ENCODE measurements at places on chromosomes 4 and X.
A peak's percentile ranks its signal among the peaks of the same experiment; 100 is the strongest.

GRCh38 chr4:8260656-8261111 is 8.9 kb upstream of the HTRA3 start:
- DNase-seq, result no peak

- DNase-seq, result no peak
Observed at GRCh38 chr4:8532245-8532781, 47.9 kb upstream of the GPR78 start.

GRCh38 chrX:11781133-11781532 is 23.1 kb downstream of the MSL3 start:
- DNase-seq, result no peak

- no peak for DNase-seq
Observed at GRCh38 chr4:26217961-26218676, 102.7 kb upstream of the RBPJ start.

DNA sequence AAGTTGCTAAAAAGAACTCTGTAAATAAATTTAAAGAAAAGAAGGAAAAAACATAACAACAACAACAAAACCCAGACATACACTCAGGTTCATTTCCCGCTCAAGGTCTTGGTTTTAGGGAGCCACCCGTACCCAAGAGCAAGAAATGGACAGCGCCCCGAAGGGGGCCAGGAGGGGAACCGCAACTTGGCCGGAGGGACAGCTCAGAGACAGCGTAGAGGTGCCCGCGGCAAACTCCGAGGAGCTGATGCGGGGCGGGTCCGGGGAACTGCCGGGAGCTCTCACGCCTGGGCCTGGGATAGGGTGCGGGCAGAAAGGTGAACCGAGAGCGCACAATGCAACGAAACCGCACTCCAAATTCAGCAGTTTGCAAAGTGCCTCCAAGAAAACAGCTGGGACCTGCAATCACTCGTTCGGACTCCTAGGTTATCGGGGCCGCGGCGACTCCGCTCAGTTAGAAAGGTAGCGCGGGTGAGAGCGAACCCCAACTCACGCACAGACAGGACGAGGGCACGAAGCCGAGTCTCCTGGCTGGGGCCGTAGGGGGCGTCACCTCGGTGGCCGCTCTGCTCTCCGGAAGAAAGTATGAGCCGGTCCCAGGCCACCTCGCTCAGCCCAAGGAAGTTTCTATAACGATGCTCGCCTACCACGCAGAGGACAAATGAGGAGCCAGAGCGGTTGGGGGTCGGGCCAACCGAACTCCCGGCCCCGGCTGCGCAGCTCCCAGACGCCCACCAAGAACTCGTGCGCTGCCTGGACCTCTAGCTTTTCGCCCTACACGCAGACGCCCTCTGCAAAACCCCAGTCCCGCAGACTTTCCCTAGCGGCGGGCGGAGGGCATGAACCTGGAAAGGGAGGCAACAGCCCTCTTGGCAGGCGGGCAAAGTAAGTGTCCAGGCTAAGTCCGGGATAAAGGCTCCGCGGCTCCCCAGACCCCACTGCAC is 1.4 kb downstream of the NDNF start:
- DNase-seq, result peak; percentile 25

DNA sequence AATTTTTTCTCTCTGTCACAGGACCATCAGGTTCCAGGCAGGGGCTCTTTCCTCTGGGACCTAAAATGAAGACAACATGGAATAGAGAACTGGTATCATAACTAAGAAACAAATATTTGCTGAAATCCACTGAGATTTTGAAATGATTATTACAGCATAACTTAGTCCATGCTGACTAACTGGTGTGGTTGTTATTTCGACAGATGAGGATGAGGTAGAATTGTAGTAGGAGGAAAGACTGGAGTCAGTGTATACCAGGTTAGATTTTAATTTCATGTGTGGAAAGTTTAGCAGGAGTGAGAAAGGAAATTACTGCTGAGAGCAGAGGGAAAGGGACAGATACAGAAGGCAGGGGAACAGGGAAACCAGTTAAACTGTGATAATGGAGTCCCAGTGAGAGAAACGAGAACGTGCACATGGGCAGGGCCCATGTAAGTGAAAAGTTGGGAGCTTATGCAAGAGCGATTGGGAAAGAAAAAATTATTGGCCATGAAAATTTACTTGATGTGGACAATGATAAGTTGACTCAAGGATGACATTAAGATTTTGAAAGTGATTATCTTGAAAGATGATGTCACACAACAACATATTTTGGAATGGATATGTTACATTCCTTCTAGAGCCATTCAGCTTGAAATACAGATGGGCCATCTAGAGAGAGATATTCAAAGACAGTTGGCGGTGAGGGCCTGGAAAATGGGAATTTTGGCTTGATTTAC is 98.7 kb upstream of the DDIT4L start:
- DNase-seq, result no peak

DNA sequence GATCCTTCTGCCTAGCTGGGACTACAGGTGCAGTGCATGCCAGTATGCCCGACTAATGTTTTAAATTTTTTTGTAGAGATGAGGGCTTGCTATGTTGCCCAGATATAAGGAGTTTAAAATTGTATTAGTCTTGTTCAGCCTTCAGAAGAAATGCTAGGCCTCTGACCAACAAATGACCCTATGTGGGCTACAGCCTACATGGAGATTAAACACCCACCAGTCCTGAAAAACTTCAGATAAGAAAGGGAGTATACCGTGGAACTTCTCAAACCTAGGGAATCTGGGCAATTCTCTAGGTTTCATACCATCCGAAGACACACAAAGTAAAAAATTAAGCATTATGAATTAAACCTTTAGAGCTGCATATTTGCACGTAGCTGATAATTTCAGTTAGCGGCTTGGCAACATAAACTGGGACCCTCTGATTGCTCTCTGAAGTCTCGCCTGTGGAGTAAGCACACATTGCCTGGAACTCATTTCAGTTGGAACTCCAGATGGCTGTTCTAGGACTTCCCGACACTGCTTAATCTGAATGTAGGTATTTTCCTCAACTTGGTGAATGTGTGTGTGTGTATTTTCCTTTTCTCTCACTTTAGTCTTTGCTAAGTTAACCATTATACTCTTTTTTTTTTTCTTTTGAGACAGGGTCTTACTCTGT is 33.0 kb downstream of the MOB1B start:
- DNase-seq, result no peak
